ENCODE measurements at places on chromosomes 1 and 21.

GRCh38 chr1:226154593-226154992 lies 31.9 kb downstream of the ACBD3 start:
- no peak for DNase-seq

DNA sequence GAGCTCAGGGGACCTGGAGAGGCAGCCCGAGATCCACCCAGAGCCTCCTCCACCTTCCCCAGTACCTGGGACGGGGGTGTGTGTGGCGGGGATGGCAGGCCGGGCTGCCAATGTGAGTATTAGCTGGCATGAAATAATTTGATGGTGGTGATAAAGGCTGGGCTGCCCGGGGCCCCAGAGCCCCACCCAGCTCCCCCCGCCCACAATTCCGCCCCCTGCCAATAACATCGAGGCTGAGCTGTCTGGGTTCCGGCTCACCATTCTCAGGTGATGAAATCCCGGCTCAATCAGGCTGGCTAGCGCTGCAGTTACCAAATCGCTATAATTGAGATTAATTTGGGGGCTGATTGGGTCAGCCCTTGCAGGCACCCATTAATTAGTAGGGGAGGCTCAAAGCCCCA lies 103.8 kb upstream of the CASZ1 start:
- DNase-seq, result no peak

- peak; percentile 23 for DNase-seq
These were observed 29.2 kb downstream of the IGSF5 start for GRCh38 chr21:39774227-39774626.

GRCh38 chr1:45926330-45926729 lies 122.9 kb downstream of the MAST2 start:
- no peak for DNase-seq

- DNase-seq, result no peak
These were observed 94.0 kb downstream of the ZC3H11B start for GRCh38 chr1:219518907-219519248.

GRCh38 chr21:46002841-46003574 lies 21.4 kb downstream of the COL6A1 start:
- no peak for DNase-seq

- DNase-seq, result no peak
These were observed 4.5 kb downstream of the WNT2B start for GRCh38 chr1:112513112-112513870.

- DNase-seq, result no peak
These were observed 241.4 kb upstream of the JUN start for GRCh38 chr1:59025201-59025600.

GRCh38 chr1:169928438-169929209 lies 34.9 kb upstream of the SCYL3 start:
- DNase-seq, result peak; percentile 9

DNA sequence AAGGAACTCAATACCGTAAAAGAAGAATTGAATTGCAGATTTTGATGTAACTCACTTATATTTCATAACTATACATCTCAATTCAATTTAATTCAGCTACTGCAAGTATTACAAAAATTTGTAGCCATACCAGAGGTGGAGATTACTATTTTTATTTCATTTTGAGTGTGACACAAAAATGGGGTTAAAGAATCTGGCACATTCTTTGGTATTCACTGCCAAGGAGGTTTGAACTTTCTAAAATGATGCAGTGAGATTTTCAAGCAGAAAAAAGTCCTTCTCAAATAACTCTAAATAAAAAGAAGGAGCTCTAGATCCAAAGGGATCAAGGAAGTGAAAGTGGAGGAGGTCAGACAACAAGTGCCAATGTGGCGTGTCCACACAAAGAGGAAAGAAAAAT lies 569.0 kb downstream of the DPYD start:
- DNase-seq, result no peak

GRCh38 chr1:84724128-84724860 lies 34.0 kb upstream of the SSX2IP start:
- DNase-seq, result no peak

GRCh38 chr1:199913318-199913717 lies 114.2 kb upstream of the NR5A2 start:
- no peak for DNase-seq

- DNase-seq, result no peak
These were observed 56.8 kb downstream of the ECE1 start for GRCh38 chr1:21233490-21233889.

- no peak for DNase-seq
These were observed 269.4 kb downstream of the RWDD3 start for GRCh38 chr1:95503278-95504030.

- no peak for DNase-seq
These were observed 876 bp downstream of the SLAMF8 start for GRCh38 chr1:159827549-159827948.

DNA sequence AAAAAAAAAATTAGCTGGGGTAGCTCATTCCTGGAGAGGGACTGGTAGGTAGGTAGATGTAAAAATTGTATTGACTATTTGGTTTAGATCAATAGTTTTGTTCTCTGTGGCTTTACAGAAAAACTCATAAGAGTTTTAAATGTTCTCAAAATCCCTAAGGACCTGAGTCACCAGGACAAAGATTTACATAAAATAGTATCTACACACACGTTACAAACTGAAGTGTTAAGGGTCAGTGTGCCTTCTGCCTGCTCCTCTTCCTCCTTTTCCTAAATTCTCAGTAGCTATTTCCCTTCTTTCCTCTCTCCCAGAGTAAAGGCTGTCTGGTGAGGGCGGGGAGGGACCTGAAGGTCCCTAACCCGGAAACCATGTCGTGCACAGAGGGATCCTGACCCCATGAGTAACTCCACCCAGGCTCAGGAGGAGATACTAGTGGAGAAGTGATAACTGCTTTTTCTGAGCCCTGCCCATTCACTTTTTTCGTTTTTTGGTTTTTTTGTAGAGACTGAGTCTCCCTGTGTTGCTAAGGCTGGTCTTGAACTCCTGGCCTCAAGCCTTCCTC lies 8.1 kb downstream of the PLEKHM2 start:
- DNase-seq, result no peak

DNA sequence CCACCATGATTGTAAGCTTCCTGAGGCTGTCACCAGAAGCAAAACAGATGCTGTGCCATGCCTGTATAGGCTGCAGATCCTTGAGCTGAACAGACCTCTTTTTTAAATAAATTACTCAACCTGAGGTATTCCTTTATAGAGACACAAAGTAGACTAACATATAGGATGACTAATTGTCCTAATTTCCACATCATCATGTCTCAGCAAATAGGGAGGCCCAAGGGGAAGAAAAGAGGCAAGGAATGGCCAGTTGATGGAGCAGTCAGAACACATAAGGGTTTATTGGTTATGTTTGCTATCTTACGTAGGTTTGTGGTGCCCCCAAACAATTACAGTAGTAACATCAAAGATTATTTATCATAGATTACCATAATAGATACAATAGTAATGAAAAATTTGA lies 126.2 kb downstream of the RASAL2 start:
- no peak for DNase-seq

DNA sequence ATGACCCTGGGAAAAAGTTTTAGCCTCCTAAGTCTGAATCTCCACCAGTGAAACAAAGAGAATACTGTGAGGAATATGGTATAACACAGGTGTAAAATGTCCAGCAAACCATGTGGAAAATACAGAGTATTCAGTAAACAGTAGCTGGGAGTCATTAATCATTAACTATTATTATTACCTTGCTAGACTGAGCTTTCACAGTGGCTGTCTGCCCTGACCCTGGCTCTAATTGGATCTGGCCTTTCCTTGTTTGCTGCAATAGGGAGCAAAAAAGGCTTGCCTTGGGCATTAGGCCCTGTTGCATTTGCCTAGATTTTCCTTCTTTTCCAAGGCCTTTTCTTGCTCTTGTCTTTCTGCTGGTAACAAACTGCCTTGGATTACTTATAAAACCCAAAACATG lies 179.1 kb upstream of the BEND5 start:
- no peak for DNase-seq

DNA sequence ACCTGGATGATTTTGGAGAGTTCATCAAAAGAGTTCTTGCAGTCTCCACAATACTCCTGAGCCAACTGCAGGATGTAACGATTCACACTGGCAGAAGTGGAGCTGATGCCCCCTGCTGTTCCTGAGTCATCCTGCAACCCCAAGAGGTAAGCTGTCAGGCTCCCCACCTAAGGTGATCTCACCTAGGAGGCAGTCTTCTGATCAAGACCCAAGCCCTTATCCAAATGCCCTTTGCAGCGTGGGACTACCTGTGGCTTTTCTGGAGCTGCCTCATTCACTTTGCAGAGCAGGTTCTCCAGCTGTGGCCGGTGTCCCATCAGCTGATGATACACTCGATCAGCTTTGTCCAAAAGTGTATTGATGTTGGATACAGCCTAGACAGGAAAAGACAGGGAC lies 96.4 kb downstream of the UBR4 start:
- peak; percentile 2 for DNase-seq

- no peak for DNase-seq
These were observed 58.8 kb upstream of the MAP1LC3C start for GRCh38 chr1:242057745-242058115.

- DNase-seq, result no peak
These were observed 182.7 kb upstream of the PTBP2 start for GRCh38 chr1:96538883-96539282.

DNA sequence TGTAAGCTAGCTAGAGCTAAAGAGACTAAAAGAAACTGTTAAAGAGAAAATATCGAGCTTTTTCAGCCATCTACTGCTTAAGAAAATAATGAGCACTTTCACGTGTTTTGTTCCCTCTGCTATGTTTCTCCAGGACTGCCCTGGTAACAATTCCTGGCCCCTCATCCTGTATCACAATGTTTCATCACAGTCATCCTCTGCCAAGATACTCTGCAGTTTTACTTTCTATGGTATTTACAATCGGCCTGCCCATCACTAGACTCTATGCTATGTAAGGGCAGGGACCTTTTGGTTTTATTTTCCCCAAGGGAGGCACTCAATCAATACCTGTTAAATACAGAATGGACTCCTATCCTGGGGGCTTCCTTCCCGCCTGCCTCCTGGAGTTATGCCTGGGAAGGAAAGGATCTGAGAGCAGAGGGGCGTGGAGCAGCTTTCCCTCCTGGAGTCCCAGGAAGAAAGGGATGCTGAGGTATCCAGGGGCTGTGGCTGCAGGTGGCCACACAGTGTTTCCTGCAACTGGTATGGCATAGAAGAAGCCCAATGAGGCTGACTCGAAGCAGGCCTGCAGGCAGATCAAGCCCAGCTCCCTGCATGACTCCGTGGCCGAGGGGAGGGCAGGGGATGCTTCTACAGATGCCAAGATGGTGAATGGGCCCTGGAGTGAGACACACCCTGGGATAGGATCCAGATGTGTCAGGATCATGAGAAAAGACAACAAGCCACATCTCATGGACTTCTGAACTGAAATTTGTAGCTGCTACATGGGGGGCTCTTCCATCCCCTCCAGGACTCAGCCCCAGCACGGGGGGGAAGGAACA lies 52.9 kb downstream of the MATN1 start:
- no peak for DNase-seq

DNA sequence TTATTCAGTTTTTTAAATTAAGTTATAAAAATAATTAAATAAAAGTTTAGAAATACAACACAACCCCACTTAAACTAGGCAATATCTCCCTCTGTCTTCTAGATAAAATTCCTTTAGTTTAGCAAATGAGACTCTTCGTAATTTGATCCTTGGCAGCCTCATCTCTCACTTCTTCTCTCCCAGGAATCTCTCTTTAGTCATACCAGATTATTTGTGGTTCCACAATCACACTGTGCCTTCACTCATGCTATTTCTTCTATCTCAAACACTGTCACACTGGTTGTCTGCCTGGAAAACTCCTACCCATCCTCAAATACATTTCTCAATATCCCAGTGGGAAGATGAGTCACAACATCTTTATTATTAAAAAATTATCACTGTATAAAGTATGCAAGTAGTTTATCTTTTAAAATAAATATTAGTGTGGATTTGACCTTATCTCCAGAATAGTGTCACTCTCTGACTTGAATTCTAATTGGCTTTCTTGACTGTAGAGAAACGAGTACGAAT lies 195.5 kb downstream of the KCNH1 start:
- no peak for DNase-seq

GRCh38 chr1:9406111-9406510 lies 113.4 kb downstream of the SPSB1 start:
- peak; percentile 34 for DNase-seq

GRCh38 chr1:94350350-94350924 lies 67.8 kb upstream of the ABCD3 start:
- DNase-seq, result no peak

GRCh38 chr1:99969260-99969728 lies 502 bp upstream of the SLC35A3 start:
- no peak for DNase-seq

DNA sequence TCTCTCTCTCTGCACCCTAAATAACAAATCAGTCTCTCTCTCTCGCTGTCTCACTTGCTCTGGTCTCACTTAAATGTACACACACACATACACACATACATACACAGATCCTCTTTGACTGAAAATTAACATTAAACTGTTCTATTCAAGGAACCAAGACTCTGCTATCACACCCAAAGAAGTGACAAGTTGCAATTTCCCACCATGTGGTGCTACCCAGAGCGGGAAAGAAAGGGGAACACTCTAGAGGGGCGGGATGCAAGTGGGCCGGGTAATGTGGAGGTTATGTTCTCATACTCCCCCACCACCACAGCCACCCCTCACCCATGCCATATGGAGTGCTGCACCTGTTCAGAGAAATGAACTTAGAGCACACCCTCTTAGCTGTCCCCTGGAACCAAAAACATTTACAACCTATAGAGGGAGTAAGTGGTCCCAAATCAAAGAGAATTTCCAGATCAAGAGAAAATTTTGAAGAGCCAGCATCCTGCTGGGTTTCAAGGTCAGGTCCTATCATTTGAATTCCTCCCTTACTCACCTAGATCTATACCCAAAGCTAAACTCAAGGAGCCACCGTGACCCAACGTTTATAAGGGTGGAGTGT lies 319.4 kb downstream of the BRINP2 start:
- DNase-seq, result no peak

- DNase-seq, result no peak
These were observed 17.4 kb upstream of the SLC30A10 start for GRCh38 chr1:219945795-219946194.

GRCh38 chr1:154335025-154335714 lies 9.8 kb downstream of the ATP8B2 start:
- peak; percentile 52 for DNase-seq

GRCh38 chr1:116335850-116336624 lies 37.0 kb upstream of the ATP1A1 start:
- DNase-seq, result no peak

- DNase-seq, result no peak
These were observed at the start of gene GBP2 for GRCh38 chr1:89125913-89126580. TSS of gene GBP2 (minus strand) at chr1:89126114. CDS start at chr1:89121966, 4,148 bp downstream.

DNA sequence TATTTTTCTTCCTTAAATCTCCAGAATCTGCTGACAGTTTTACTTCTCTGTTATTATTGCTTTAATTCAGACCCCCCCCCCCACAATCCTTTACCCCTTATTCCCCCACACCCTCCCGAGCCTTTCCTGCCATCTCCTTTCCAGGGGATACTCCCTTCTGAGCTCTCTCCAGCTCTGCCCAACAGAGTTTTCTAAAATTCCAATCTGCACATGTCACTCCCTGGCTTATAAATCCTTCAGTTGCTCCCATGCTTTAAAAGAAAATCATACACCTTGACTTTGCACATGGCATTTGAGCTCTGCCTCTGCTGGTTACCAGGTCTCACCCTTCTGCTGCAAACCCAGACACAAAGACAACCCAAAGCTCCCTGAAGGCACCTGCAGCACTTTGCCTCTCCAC lies 11.7 kb upstream of the EPS8L3 start:
- no peak for DNase-seq

GRCh38 chr1:147384804-147385203 lies 142.3 kb downstream of the CHD1L start:
- no peak for DNase-seq
